ENCODE measurements at places on chromosomes 11 and 22. TPM values are rescaled to one million over a fixed set of nuclear protein-coding genes. Genes with fewer than 3 reads are reported as not detected.

Gene SYT7
- 15.1 TPM for total RNA-seq

Gene NPAS4
- total RNA-seq, result 0.16 TPM

Gene SLC25A22
- total RNA-seq, result 15.0 TPM

Gene ISX
- total RNA-seq, result not detected

Gene HORMAD2
- 0.78 TPM for total RNA-seq

Gene CRYBB3
- total RNA-seq, result not detected

Gene KLHDC7B
- total RNA-seq, result not detected

Gene DEUP1
- 0.16 TPM for total RNA-seq

Gene TUB
- 88.3 TPM for total RNA-seq

DNA sequence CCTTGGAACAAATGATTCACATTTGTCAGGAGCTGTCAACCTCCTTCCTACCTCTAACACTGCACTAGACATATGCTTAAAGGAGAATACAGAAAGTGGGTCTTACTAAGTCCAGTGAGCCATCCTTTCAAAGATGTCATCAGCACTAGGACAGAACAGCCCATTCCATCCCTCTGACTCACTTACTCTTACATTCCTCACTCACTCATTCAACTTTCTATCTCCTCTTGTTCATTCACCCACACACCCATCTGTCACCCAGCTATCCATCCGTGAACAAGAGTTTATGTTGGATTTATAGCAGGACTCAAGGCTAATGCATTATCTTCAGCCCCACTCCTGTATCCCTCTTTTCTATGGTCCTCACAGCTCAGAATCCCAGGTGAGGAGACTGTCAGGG lies 9.1 kb downstream of the INSC start:
- peak; percentile 14 for DNase-seq

DNA sequence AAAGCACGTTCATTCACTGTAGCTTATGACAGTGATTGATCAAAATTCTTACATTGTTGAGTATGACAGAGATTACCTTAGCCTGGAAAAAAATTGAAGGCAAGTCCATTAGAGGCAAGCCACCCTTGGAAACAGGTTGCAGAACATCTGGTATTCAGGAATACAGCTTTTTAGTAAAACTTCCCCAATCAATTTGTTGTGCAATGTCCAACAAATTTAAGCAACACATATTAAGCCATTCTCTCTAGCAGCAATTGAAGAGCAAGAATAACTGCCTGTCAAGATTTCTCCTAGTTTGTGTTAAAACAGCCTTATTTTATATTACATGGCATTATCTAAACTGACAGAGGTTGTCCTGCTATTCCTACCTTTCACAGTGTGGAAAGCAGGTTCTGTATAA lies 37.0 kb downstream of the BCL2L13 start:
- no peak for DNase-seq

DNA sequence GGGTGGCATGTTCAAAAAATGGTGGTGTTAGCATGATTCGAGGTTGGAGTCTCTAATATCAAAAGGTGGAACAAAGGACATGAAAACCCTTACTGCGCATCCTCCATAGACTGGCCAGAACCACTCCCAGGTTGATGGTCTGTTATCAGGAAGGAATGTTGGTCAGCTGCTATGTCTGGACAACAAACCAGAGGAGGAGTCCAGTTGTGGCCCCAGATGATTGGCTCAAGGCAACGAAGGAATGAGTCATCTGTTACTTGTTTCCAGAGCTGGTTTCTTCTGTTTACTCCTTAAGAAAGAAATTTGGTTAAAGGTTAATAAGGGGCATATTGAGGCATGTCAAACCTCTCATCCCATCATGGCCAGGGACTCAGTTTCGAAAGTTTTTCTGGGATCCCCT lies 56.8 kb upstream of the GRIA4 start:
- no peak for DNase-seq

DNA sequence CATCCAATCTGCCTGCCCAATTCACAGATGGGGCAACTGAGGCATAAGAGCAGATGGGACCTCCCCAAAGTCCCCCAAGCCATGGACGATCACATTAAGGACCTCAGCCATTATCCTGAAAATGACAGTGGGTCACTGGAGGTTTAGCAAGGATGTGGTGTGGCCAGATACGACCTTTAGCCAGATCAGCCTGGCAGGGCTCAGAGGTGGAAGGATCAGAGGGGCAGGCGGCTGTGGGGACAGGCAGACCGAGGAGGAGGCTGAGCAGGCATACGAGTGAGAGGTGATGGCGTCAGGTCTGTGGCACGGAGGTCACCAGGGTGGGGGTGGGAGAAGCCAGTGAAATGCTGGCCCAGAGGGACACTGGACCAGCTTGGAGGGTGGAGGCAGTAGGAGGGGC lies 14.1 kb upstream of the TMPRSS6 start:
- no peak for DNase-seq

GRCh38 chr11:69300120-69301060 lies 6.4 kb downstream of the MYEOV start:
- DNase-seq, result no peak

DNA sequence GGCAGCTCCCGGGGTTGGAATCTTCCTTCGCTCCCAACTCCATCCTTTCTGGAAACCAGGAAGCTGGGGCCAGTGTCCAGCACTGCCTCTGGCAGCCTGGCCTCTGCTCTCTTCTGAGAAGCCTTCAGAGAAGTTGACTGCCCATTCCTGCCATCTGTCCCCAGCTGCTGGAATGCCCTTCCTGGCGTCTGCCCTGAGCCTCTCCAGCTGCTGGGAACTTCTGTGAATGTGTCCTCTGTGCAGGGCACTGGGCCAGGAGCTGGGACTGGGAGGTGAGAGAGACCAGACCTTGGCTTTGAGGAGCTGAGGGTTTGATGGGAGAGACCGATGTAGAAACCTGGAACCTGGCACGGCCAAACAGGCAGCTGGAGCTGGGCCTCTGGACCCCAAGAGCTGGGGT lies 5.9 kb upstream of the SOX10 start:
- no peak for DNase-seq

GRCh38 chr11:130937051-130937450 lies 20.8 kb upstream of the SNX19 start:
- DNase-seq, result no peak

DNA sequence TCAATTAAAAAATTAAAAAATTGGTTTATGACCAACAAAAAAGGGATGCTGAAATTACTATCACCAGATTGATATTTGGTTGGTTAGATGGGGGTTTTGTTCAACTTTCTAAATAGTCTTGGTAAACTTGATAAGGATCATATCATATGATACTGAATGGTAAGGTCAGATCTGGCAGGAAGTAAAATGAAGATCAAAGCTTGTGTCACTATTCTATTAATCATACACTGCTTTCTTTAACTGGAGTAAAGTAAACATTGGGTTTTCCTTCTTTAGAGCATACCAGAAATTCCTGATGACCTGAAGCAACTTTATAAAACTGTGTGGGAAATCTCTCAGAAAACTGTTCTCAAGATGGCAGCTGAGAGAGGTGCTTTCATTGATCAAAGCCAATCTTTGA lies 40.2 kb downstream of the RRM1 start:
- no peak for DNase-seq

DNA sequence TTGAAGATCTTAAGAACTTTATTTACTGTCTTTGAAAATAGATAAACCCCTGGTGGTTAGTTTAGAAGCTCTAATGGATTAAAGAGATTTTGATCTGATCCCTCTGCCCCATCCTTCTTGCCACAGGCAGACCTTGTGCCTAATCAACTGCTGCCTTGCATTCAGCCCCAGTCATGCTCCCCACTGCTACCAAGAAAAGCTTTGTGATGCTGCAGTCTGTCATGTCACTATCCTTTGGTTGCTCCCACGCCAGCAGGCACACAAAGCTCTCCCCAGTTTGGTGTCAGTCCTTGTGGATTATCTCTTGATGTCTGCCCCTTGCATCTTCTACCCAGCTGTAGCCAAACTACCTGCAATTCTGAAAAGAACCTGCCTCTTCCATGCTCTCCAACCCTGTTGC lies 112.2 kb downstream of the MTNR1B start:
- no peak for DNase-seq

- no peak for DNase-seq
Observed at GRCh38 chr11:120073196-120073595, 64.7 kb downstream of the TRIM29 start.

DNA sequence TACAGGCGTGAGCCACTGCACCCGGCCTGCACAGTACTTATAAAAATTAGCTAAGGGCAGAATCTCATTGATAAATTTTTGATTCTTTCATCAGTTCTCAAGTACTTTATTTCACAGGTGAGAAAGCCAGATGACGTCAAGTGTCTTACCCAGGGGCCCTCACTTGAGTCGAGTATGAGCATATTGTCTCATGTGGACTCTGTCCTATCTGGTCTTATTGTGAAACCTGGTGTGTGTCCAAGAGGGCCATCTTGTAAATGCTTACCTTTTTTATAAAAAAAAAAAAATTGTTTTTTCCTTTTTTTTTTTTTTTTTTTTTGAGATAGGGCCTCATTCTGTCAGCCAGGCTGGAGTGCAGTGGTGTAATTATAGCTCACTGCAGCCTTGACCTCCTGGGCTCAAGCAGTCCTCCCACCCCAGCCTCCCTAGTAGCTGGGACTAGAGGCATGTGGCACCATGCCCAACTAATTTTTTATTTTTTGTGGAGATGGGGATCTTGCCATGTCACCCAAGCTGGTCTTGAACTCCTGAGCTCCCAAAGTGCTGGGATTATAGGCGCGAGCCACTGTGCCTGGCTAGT lies 6.0 kb downstream of the ACO2 start:
- no peak for DNase-seq

- DNase-seq, result no peak
Observed at GRCh38 chr11:42025121-42025803, 565.8 kb upstream of the LRRC4C start.

DNA sequence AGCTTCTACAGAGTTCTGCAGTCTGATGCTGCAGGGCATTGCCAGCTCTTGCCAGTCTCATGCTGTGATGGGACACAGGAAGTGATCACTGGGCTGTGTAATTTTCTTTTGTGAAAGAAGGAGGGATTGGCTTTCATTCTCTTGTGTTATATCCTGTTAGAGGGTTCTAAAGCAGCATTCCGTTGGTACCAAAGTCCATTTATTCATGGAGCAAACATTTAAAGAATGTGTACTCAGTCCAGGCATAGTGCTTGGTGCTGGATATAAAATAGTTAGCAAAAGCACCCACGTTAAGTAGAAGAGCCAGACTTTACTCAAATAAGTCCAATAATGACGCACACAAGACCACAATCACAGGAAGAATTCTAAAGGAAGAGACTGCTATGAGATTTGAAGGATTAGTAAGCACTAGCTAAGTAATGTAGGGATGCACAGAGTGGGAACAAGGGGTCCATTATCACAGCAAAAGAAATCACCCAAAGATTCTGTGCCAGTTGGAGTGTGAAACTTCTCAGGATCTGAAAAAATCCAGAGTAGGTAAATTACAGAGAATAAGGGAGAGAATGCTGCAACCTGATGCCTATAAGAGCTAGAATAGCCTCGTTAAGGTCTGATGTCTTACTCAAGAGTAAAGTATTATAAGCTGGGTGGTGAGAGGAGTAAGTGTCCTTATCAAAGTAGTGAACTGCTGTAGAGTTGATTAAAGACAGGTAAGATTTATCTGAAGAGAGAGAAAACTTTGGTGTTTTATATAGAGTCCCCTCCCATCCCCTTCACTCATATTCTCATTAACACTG lies 728.3 kb downstream of the METTL15 start:
- no peak for DNase-seq

GRCh38 chr11:44308923-44309477 lies 939 bp downstream of the ALX4 start:
- DNase-seq, result no peak

- peak; percentile 17 for DNase-seq
Observed at GRCh38 chr22:17172029-17172833, 13.2 kb upstream of the HDHD5 start.

- DNase-seq, result no peak
Observed at GRCh38 chr22:47600791-47601625, 838.6 kb downstream of the TBC1D22A start.

GRCh38 chr11:133047036-133047770 lies 485.1 kb downstream of the OPCML start:
- DNase-seq, result no peak

DNA sequence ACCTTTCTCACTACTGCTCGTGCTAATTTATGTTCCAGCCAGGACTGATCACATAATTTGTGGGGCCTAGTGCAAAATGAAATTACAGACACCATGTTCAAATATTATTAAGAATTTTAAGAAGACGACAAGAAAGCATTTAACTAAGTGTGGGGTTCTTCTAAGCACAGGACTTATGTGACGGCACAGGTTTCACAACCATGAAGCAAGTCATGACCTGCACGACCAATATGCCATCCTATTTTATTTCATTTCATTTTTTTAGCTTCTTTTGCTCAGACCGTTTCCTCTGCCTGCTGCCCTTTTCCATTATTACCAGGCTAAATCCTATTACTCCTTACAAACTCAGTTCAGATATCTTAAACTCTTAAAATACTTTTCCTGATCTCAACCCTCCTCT lies 462.5 kb downstream of the AASDHPPT start:
- no peak for DNase-seq

DNA sequence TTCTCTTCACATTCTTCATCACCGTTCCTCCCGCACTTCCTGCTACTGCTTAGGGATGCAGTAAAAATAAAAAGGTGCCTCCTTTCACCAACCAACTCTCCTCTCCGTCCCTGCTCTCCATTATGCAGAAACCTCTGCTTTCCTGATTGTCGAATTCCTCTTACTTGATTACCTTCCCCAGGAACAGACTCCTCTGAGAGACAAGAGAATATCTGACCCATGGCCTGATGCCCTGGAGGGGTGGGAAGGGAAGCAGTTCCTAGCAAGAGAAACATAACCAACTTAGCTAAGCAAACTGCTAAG lies 80.9 kb downstream of the TRIM29 start:
- DNase-seq, result no peak

DNA sequence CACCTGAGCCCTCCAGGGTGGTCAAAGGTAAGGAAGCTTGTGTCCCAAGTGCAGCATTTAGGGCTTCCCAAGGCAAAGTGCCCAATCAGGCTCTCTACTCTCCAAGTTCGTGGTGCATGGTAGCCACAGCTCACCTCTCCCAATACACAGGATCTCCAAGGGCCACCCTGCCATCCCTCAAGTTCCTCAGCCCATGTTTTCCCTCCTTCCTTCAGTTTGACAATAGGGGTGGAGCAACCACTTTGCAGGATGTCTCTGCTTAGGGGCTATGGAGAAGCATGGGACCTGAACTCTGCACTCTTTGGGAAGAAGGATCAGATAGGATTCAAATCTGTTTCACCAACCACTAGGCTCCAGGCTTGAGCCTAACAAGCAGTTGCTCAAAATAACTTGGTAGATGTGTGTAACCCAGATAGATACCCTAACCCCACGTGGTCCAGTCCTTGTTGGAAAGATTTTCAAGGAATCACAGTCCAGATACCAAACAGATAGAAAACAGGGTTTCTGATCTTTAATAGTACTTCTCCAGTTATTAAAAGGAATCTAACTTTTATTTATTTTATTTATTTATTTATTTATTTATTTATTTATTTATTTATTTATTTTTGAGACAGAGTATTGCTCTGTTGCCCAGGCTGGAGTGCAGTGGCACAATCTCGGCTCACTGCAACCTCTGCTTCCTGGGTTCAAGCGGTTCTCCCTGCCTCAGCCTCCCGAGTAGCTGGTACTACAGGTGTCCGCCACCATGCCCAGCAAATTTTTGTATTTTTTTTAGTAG lies 248.1 kb downstream of the CTTN start:
- no peak for DNase-seq

All from occipital lobe (tissue), 3 donors.